ENCODE measurements at places on chromosomes 6 and 20. TPM values are rescaled to one million over a fixed set of nuclear protein-coding genes. Genes with fewer than 3 reads are reported as not detected.

GRCh38 chr20:63106108-63106764, 99.5 kb upstream of the BHLHE23 start:
- no peak for DNase-seq

DNA sequence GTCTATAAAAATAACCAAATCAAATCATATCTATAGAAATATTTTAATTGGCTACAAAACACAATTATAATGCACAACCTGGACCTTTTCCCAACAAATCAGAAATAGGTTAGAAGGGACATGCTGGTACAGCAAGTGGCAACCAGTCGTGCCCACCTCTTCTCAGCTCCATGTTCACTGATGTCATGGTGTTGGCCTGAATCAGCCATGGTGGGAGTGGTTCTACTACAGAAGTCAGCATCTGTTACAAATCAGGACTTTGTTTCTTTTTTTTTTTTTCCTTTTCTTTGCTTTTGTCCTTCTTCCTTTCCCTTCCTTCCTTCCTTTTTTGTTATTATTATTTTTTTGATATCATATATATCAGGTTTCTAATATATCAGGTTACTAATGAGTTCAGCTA, 91.2 kb downstream of the RALGAPA2 start:
- no peak for DNase-seq

GRCh38 chr20:46897328-46897880, 2.8 kb downstream of the EYA2 start:
- no peak for DNase-seq

- DNase-seq, result no peak
Measured at GRCh38 chr6:133504761-133505160, 263.6 kb downstream of the EYA4 start.

GRCh38 chr6:45423111-45423823, 45.5 kb upstream of the SUPT3H start:
- DNase-seq, result peak; percentile 17

DNA sequence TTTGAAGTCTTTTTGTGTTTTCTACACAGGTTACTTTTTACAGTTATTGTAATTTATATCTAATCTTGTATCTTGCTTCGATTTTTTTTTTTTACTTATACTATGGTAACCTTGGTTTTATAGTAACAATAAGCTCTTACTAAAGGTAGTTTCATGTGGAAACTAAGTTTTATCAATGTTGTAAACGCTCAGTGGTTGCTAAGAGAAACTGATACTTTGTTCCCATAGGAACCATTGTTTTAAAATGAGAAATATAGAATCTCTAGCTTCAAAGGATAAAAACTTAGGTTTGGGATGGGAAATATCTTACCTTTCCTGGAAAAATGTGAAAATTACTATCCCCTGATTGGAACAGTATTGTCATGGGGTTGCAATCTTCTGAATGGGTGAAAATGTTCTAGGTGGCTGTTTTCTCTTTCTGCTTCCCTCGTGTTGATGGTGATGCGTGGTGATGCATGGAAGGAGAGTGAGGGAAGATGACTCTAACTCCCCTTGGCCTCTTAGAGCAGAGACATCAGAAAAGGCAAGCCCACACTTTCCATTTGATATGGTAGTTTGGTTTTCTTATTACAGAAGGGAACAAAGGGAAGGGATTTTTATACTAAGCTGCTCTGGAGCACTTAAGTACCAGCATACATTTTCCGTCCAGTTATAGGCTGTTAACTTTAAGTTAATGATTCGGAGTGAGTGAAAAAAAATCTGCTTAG, 23.5 kb upstream of the BACH2 start:
- no peak for DNase-seq

DNA sequence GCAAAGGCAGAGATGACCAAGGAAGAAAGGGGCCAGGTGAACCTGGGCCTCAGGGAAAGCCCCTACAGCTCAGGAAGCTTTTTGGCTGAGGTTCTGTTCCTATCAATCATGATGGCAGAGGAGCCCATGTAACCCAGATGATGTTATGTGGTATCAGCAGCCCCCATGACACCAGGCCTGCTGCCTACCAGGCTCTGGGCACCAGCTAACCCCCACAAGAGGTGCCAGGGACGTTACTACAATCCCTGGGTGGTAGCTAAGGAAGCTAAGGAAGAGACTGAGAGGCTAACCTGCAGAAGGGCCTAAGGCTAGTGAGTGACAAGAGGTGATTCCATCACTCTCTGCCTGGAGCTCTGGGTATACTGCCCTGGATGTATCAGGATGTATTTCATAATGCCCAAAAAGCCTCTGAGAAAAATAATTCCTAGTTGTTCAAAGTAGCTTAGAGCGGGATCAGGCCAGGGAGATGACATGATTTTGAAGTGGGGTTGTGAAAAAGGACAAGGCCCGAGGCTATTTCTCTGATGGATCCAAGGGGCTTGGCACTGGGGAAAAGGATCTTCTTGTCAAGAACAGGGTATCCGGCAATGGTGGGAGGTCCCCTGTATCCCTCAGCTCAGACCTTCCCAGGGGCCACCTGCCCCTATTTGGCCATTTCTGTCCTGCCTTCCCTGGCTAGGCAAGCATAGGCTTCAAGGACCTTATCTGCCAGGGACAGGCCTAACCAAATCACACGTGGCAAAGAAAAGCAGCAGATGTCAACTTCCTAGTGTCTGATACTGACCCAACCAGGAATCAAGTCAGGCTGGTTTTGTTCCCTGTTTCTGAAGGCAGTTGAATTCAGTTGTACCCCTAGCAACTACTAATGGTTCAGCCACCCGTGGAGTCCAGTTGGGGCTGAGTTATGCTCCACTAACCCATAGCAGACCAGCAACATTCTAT, 41.3 kb downstream of the PANK2 start:
- no peak for DNase-seq

- DNase-seq, result no peak
Measured at GRCh38 chr20:59537991-59538390, 66.3 kb upstream of the PHACTR3 start.

GRCh38 chr6:164408868-164409267, 900.5 kb downstream of the C6orf118 start:
- DNase-seq, result no peak

DNA sequence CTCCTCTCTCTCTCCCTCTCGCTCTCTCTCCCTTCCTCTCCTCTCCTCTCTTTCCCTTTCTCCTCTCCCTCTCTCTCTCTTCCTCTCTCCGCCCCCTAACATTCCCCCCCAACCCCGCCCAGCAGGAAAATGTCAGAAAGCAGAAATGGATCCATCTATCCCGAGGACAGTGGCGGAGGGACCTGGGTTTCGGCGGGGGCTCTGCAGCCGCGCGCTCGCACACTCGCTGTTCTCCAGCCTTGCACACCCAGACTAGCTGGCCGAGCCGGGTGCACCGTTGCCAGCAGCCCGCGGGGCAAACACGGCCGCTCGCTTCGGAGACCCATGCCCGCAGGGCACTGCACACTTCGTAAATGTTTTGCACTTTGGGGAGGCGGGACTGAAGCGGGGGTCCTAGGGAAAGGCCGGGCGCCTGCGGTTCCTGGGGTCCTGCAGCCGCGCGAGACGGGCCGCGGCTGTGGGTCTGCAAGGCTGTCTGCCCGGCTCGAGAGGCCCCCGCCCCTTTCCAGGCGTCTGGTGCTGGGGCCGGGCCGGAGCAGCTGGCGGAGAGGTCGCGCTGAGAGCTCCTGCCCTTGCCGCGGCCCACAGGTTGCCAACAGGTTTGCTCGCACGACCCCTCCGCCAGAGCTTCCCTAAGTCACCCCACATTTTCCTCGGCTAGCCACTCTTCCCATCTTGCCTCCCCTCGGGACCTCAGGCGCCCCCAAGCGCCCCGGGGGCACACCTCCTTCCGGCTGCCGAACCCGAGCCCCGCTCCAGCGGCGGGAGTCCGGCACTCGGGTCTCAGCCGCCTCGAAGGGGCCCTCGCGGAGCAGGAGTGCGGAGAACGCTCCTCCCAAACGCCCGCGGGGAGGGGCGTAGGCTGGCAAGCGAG, 818 bp upstream of the MDGA1 start:
- DNase-seq, result no peak

GRCh38 chr6:5896476-5897200, 110.1 kb downstream of the NRN1 start:
- no peak for DNase-seq

DNA sequence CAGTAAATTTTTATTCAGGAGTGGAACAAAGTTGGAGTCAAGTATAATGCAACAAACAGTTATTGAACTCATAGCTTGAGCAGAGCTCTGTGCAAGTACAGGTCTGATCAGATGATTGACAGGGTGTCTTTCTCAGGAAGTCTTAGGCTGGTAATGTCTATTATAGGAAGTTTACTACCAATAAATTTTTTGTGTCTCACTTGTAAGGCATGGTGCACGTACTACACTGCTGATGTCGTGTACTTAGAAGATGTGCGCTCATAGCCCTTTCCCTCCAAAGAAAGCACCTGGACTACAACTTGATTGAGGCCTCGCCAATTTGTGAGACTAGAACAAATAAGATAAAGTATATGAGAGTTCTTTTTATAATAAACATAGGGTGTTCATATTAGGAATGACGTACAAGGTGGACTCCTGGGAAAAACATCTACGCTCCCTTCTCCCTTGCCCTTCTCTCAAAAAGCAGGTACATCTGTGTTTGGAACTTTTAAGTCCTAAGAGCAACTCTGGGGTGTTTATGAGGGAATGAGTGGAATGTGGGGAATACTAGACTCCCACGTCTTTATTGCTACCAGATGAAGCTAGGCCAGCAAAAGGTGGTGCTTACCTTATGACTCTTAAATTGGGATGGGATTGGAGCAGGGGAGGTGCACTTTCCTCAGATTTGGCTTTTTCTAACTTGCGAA, 1.5 kb downstream of the NDUFAF5 start:
- no peak for DNase-seq

DNA sequence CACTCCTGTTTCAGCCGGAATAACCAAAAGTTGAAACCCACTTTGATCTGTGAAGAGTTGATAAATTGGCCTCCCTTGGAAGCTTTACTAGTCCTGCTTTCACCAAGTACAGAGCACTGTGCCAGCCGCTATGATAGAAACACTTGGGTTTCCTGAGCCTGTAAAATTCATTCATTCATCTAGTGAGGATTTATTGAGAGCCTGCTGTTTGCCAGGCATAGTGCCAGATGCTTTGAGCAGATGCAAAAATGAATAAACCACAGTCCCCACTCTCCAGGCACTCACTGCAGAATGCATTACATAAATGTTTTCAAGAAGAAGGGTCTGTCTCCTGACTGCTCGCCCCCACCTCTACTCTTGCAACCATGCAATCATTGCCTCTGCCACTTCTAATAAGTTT, 25.3 kb upstream of the TMEM217 start:
- no peak for DNase-seq

DNA sequence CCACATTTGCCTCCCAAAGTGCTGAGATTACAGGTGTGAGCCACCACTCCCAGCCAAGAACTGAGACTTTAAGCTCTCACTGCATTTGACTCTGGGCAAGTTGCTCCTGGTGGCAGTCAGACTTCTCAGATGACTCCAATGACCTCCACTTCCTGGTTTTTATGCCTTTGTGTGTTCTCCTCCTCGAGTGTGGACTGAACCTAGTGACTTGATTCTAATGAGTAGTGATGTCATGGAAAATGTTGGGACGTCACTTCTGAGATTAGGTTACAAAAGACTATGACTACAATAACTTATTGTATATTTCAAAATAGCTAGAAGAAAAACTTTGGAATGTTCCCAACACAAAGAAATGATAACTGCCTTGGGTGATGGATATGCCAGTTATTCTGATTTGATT, 12.0 kb downstream of the SPINT3 start:
- DNase-seq, result no peak

DNA sequence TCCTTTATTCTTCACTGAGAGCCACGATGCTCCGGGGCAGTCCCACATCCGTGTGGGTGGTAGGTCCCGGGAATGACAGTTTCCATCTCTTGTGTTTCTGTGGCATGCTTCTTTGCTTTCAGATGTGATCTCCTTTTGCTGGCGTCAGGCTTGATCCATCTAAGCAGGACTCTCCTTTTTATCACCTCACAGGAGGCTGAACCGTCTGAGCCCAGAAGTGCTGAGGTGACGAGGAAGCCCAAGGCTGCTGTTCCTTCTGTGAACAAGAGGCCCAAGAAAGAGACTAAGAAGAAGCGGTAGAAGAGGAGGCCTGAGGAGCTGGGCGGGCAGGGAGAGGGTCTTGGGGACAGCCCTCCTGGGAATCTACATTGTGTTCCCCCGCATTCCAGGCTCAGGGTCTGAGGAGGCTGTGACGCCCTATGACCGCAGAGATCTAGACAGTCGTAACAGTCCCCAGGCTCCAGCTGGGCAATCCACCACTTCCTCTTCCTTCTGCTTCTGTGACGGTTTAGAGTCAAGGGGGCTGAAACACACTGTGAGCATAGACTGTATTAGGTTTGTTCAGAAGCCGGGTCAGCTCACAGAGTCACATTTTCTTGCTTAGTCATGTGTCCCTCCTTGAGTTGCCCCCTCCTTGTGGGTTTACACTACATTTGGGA, 26.8 kb downstream of the MANBAL start:
- DNase-seq, result no peak

DNA sequence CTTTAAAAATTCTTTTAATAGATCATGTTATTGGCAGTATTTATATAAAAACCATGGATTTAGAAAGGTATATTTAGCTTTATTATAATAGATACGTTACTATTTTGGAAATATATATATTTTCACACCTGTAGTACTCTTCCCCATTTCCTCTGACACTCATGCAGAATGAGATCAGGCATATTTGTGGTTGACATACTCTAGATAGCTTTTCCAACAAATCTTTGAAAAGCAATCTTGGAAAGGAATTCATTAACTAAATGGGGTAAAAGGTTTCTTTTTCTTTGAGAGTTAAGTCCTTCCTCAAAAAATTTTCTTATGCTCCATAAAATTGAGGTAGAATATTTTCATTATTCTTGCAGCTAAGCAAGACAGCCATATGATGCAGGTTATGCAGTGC, 14.5 kb downstream of the ASF1A start:
- DNase-seq, result no peak

- no peak for DNase-seq
Measured at GRCh38 chr20:31859266-31859997, 10.9 kb downstream of the DUSP15 start.

- DNase-seq, result no peak
Measured at GRCh38 chr20:5085380-5085779, 34.4 kb downstream of the PCNA start.

GRCh38 chr20:18922251-18922650, 108.7 kb downstream of the SCP2D1 start:
- DNase-seq, result no peak

The TMX4 gene
- 17.3 TPM for total RNA-seq

The ACTL10 gene
- total RNA-seq, result 2.7 TPM

The RAE1 gene
- total RNA-seq, result 11.4 TPM

The SRC gene
- 21.3 TPM for total RNA-seq

The F13A1 gene
- total RNA-seq, result 46.9 TPM

The MSH5 gene
- total RNA-seq, result 4.5 TPM

Data from pancreas (tissue), 10 donors.